Mesenteric fat pad (tissue), 1 donor: ENCODE measurements at places on chromosomes 6 and 20. TPM values are rescaled to one million over a fixed set of nuclear protein-coding genes. Genes with fewer than 3 reads are reported as not detected.

ULBP3 gene
- total RNA-seq: 3.0 TPM

SEC23B gene
- 43.6 TPM for total RNA-seq

TP53TG5 gene
- not detected for total RNA-seq

TBC1D32 gene
- 3.0 TPM for total RNA-seq

DUSP15 gene
- 0.77 TPM for total RNA-seq

CLPSL1 gene
- total RNA-seq: not detected

PGC gene
- total RNA-seq: not detected

GNAS-AS1 gene
- total RNA-seq: 0.42 TPM

CFAP61 gene
- total RNA-seq: 0.61 TPM
